ENCODE measurements at places on chromosomes 13 and 19.

DNA sequence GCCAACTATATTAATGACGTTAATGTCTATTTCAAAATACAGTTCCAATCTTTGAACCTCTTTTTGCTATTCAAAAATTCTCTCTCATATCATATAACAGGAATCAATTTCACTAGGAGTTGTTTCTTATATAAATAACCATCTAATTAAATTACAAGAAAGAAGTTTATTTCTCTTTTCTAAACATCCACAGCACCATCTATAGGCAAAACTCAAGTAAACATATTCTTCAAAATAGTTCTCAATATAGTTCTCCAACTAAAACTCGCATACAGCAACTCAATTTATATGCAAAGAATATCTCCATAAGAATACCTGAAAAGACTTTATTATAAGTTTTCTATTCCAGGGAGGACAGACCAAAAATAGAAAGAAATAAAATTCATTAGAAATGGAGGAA, 65.6 kb downstream of the RBM26 start:
- no peak for DNase-seq

- DNase-seq, result no peak
Measured at GRCh38 chr13:86066611-86067365, 267.6 kb upstream of the SLITRK6 start.

GRCh38 chr13:101576455-101576854, 124.0 kb downstream of the ITGBL1 start:
- no peak for DNase-seq

- DNase-seq, result no peak
Measured at GRCh38 chr13:29524641-29525040, 70.8 kb downstream of the SLC7A1 start.

- no peak for DNase-seq
Measured at GRCh38 chr13:52399708-52400107, 6.3 kb downstream of the THSD1 start.

- no peak for DNase-seq
Measured at GRCh38 chr19:50975766-50976165, 6.4 kb upstream of the KLK6 start.

DNA sequence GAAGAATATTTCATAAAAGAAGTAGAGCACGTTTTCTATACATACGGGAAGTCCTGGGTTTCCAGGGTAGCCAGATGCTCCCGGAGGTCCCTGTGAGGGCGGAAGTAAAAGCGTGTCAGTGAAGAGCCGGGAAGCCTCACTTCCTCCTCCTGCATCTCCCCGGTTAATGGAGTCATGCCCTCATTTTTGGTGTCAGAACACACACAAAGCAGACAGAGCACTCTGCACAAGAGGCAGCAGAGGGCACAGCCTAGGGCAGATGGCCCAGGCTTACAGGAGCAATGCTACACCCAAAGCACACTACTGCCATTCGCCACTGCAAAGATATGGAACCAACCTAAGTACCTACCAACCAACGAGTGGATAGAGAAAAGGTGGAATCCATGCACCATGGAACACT, 94.4 kb downstream of the COL4A1 start:
- no peak for DNase-seq

- DNase-seq, result peak; percentile 80
Measured at GRCh38 chr13:66665991-66666390, 564.1 kb downstream of the PCDH9 start.

- DNase-seq, result no peak
Measured at GRCh38 chr13:24050292-24050711, 110.2 kb upstream of the SPATA13 start.

GRCh38 chr13:31038834-31039552, 106.5 kb downstream of the TEX26 start:
- DNase-seq, result no peak

GRCh38 chr19:55158848-55159749, 1.6 kb upstream of the TNNI3 start:
- no peak for DNase-seq

DNA sequence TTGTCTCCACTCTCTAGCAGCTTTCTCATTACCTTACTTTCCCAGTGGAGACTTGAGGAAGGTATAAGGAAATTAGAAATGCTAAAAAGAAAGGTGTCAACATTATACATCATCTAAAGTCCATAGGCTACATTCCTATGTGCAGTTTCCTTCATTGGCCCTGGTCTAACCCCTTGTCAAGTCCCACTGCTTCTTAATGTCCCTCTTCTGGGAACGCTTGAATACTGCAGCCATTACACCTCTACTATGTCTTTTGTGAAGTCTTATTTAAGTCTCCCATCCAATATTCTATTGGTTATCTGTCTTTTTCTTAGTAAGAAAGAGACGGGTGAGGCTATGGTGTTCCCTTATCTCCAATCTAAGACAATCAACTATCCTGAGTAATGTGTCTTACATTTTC, 332.6 kb upstream of the TMTC4 start:
- no peak for DNase-seq

GRCh38 chr13:26011996-26012821, 39.6 kb downstream of the SHISA2 start:
- DNase-seq, result no peak

- no peak for DNase-seq
Measured at GRCh38 chr19:31140717-31141116, 208.5 kb downstream of the TSHZ3 start.

DNA sequence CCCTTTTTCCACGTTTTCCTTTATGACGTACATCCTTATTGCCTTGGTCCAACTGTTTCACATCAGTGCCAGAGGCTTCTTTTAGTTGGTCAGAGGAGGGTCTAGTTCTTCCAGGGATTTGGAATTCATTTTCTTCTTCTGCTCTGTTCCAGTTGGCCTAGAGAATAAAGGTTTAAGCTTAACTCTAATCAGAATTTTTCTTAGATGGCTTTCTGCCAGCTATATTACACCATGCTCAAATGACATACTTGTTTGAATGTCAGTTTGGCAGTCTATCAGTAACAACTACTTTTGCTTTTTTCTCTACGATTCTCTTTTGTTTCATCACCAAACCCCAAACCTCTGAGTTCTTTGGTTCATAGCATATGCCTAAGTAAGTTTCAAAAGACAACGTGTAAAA, 16.8 kb downstream of the SPART start:
- DNase-seq, result no peak

GRCh38 chr19:10686661-10687517, 14.3 kb upstream of the QTRT1 start:
- DNase-seq, result no peak

- no peak for DNase-seq
Measured at GRCh38 chr19:2732883-2733282, 6.9 kb downstream of the SLC39A3 start.

- DNase-seq, result no peak
Measured at GRCh38 chr13:89749888-89750287, 1597.6 kb upstream of the MIR17HG start.

GRCh38 chr19:525857-526419, 5.6 kb upstream of the CDC34 start:
- no peak for DNase-seq

DNA sequence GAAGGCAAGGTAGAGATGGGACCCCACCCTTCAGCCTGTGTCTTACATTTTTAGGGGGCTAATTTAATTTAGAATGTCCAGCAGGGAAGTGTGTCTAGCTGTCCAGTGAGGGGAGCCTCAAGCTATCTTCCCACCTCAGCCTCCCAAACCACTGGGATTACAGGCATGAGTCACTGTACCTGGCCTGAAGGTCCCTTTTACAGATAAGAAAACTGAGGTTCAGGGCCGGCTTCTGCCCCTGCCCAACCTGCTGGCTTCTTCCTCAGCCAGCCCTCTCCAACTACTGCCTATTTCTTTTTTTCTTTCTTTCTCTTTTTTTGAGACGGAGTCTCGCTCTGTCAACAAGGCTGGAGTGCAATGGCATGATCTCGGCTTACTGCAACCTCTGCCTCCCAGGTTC, 19.4 kb upstream of the HOMER3 start:
- no peak for DNase-seq

GRCh38 chr13:111630406-111630805, 310.0 kb downstream of the TEX29 start:
- peak; percentile 17 for DNase-seq

- DNase-seq, result no peak
Measured at GRCh38 chr19:49807058-49807903, 5.8 kb downstream of the FUZ start.

DNA sequence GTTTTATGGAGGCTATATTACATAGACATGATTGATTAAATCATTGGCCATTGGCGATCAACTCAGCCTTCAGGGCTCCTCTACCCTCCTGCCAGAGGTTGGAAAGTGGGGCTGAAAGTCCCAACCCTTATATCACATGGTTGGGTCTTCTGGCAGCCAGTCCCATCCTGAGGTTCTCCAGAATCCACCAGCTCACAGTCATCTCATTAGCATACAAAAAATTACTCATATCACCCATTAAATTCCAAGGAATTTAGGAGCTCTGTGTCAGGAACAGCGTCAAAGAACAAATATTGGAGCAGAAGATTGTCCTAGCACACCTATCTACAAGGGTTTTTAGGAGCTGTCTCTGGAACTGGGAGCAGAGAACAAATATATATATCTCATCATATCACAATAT, 39.4 kb upstream of the FARP1 start:
- no peak for DNase-seq

- DNase-seq, result no peak
Measured at GRCh38 chr19:44598880-44599279, 14.5 kb upstream of the IGSF23 start.

GRCh38 chr13:31781064-31781463, 41.7 kb downstream of the RXFP2 start:
- no peak for DNase-seq

DNA sequence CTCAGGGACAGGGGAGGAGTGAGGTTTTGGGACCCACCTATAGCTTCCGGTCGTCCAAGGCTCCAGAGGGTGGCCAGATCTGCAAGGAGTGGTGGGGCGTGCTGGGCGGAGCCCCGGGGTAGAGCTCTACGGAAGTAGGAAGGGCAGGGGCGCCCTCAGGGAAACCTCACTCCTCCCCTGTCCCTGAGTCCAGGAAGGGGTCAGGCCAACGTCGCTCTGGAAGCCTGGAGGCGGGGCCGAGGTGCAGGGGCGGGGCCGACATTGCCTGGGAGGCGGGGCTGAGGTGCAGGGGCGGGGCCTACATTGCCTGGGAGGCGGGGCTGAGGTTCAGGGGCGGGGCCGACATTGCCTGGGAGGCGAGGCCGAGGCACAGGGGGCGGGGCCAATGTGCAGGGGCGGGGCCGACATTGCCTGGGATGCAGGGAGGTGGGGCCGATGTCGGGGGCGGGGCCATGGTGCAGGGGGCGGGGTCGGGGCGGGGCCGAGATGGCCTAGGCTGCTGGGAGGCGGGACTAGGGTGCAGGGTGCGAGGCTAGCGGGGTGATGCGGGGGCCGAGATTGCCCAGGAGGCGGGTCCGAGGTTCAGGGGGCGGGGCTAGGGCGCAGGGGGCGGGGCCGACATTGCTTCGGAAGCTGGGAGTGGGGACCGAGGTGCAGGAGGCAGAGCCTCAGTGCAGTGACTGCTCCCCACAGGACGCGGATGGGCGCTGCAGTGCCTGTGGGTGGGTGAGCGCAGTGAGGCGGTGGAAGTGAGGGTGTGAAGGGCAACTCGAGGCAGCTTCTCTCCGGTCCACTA, 4.9 kb upstream of the PALM start:
- peak; percentile 59 for DNase-seq

DNA sequence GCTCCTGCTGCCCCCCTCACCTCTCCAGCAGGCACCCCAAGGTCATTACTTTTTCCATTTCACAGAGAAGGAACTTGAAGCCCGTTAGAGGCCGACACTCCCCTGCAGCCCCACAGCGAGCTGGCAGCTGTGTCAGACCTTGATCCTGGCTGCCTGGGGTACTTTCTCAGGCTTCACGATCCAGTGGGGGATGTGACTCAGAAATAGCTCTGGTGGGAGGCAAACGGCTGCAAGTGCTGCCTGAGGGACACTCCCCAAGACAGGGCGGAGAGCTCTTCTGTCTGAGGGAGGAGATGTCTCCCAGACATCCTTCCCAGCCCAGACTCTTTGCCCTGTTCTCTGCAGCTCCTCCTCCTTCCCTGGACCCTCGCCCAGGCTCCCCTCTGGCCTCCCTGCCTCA, 4.8 kb downstream of the TSKS start:
- no peak for DNase-seq

GRCh38 chr13:76715621-76716020, 170.6 kb downstream of the KCTD12 start:
- no peak for DNase-seq

GRCh38 chr19:41218615-41219507, at the start of gene AXL:
TSS of gene AXL (plus strand) at chr19:41219223. CDS start at chr19:41219393, 170 bp downstream.
- DNase-seq, result no peak

GRCh38 chr19:2721570-2722540, 683 bp upstream of the DIRAS1 start:
- no peak for DNase-seq

GRCh38 chr13:44347301-44347700, 26.3 kb upstream of the SERP2 start:
- DNase-seq, result no peak

DNA sequence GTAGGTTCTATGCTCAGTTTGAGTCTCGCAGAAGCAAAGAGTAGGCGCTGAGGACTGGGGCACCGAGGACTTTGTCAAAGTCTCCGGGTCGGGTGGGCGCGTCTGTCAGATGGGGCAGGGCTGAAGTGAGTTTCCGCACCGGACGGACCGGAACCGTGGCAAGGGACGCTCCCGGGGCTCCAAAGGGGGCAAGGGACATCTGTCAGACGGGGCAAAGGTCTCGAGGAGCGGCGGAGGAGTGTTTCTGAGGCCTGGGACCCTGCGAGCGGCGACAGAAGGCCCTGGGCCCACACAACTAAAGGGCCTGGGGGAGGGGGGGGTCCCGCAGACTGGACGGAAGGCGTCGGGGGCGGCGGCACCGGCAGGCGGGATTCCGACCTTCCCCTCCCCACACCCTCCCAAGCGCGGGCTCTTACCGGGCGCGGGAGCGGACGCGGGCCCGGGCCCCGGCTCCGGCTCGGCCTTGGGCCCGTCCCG, 13.3 kb upstream of the AKAP8L start:
- DNase-seq, result no peak

DNA sequence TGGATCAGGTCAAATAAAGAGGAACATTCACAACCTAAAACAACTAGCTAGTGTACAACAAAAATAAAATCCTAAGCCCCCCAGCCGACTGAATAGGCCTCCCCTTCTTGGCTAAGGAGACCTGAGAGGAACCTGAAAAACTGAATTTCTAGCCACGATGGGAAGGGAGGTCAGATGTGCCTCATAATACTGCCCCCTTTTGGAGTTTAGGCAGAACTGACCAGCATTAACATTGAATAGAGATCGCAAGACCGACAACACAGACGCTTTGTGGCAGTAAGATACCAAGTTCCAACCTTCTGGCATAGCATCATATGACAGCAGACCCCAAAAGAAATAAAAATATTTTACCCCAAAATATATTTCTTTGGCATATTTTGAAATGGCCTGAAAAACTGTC, 15.9 kb downstream of the CBY2 start:
- no peak for DNase-seq

DNA sequence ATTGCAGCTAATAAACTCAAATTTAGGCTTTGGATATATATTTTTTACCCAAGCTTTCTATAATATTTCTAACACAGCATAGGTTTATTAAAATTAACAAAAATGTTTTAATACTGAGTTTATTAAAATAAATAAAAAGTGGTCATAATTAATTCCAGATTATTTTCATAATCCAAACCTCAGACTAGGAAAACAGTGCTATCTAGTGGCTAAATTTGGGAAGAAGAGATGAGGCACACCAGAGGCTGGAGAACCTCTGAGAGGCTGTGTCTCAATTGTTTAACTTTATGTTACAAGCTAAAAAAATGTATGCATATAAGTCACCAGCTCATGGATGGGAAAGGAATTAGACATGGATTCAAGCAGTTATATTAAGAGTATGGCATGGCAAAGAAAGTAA, 392.5 kb downstream of the DIAPH3 start:
- DNase-seq, result peak; percentile 15

GRCh38 chr13:114130837-114131582, 1.4 kb downstream of the RASA3 start:
- peak; percentile 66 for DNase-seq

- no peak for DNase-seq
Measured at GRCh38 chr13:104809483-104809882, 1726.0 kb downstream of the EFNB2 start.

All from NCI-H345 (cell line).